Kidney glomerular epithelial cell (primary cell): ENCODE measurements at places on chromosomes 11 and 22.

- no peak for DNase-seq
Measured at GRCh38 chr11:17960091-17960490, 52.8 kb downstream of the SERGEF start.

DNA sequence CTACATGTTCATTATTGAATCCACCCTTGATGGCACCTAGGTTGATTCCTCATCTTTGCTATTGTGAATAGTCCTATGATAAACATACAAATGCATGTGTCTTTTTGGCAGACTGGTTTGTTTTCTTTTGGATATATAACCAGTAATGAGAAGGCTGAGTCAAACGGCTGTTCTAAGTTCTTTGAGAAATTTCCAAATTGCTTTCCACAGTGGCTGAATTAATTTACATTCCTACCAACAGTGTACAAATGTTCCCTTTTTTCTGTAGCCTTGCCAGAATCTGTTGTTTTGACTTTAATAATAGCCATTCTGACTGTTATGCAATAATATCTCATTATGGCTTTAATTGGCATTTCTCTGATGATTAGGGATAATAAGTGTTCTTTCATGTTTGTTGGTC, 184.9 kb downstream of the CASP12 start:
- no peak for DNase-seq

GRCh38 chr11:115555336-115556090, 51.3 kb upstream of the CADM1 start:
- DNase-seq, result no peak

DNA sequence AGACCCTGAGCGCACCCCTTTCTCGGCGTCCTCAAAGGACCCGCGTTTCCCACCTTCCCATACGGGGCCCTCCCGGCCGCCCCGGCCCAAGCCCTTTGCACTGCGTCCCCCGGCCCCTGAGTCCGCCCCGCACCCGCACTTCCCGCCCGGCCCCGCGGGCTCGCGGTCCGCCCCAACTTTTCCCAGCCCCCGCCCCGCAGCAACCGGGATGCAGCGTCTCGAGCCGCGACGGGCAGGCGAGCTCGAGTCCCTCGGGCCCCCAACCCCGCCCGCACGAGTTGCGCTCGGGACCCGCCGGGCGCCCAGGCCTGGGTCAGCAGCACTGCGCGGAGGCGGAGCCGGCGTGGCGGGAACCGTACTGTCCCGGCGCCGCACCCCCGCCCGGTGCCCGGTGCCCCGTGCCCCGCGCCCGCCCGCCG, 371 bp downstream of the SMCO4 start:
- no peak for DNase-seq

DNA sequence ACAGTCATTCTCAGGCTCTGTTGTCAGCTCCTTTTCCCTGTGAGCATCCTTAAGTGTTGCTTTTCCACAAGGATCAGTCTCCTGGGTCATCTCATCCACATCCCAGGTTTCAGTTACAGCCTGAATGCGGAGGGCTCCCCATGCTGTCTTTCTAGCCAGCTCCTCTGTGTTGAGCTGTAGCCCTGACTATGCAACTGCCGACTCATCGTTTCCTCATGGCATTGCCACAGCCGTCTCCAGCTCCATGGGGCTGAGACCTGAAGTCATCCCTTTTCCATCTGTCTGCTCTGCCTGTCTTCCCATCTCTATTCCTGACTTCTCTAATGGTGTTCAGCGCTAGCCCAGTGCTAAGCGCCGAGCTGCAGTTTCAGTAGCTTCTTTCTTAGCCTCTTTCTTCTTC, 11.8 kb downstream of the SAMM50 start:
- DNase-seq, result no peak
